Activated CD4-positive, alpha-beta T cell treated with anti-CD3 and anti-CD28 coated beads for 24 hours (primary cell): ENCODE measurements at places on chromosomes 12 and 14.

- no peak for DNase-seq
Observed at GRCh38 chr12:119014368-119014767, 33.0 kb downstream of the SRRM4 start.

GRCh38 chr14:23865502-23865901 lies 88.1 kb upstream of the DHRS4 start:
- DNase-seq = no peak

- DNase-seq = no peak
Observed at GRCh38 chr14:40574780-40575179, 1031.9 kb upstream of the LRFN5 start.

DNA sequence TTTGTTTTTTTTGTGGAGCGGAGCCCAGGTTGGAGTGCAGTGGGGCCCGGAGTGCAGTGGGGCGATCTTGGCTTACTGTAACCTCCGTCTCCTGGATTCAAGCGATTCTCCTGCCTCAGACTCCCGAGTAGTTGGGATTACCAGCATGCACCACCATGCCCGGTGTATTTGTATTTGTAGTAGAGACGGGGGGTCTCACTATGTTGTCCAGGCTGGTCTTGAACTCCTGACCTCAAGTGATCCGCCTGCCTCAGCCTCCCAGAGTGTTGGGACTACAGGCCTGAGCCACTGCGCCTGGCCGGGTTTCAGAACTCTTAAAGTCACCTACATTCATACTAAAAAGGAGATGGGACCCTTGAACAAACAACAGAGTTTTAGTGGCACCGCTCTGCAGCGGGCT lies 52.7 kb downstream of the KRT80 start:
- DNase-seq = no peak

GRCh38 chr12:55842681-55843429 lies at the start of gene MMP19:
Gene MMP19, minus strand, starts transcription at chr12:55842936. Its CDS starts 106 bp downstream, at chr12:55842830.
- no peak for DNase-seq

DNA sequence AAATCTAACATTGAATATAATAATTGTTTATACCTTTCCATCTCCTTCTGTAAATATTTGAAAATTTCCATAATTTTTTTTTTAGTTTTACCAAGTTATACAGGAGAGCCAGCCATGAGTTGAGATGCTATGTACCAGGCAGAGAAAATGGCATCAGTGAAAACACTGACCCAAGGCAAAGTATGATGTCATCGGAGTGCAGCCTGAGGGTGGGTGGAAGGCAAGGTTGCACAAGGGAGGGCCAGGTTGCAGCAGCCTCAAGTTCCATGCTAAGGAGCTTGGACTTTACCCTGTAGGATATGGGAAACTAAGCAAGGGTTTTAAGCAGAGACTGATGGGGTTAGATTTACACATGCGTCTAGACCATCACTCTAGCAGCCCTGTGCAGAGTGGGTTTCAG lies 441.1 kb downstream of the BCAT1 start:
- DNase-seq = no peak

- no peak for DNase-seq
Observed at GRCh38 chr14:99732436-99733210, 48.5 kb downstream of the CYP46A1 start.

- DNase-seq = no peak
Observed at GRCh38 chr14:34135492-34135891, 184.6 kb upstream of the EGLN3 start.

GRCh38 chr12:84862186-84862585 lies 50.4 kb downstream of the SLC6A15 start:
- DNase-seq = no peak

DNA sequence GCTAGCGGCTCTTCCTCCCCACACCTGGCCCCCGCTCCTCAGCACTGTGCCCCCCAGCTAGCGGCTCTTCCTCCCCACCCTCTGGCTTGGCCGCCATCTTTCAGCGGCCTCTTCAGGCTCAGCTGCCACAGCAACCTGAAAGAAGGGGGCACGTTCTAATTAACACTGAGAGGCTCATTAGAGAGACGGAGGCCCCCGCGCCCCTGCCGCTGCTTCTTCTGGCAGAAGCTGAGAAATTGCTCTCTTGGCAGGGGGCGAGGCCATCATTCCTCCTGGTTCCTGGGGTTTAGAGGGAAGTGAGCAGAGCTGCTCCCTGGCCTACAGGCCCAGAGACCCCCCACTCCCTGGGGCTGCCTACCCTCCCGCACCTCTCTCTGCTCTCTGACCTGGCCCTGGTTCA lies 64.4 kb downstream of the IQSEC3 start:
- no peak for DNase-seq

- DNase-seq = peak; percentile 35
Observed at GRCh38 chr14:99389174-99389826, 91.4 kb downstream of the SETD3 start.

DNA sequence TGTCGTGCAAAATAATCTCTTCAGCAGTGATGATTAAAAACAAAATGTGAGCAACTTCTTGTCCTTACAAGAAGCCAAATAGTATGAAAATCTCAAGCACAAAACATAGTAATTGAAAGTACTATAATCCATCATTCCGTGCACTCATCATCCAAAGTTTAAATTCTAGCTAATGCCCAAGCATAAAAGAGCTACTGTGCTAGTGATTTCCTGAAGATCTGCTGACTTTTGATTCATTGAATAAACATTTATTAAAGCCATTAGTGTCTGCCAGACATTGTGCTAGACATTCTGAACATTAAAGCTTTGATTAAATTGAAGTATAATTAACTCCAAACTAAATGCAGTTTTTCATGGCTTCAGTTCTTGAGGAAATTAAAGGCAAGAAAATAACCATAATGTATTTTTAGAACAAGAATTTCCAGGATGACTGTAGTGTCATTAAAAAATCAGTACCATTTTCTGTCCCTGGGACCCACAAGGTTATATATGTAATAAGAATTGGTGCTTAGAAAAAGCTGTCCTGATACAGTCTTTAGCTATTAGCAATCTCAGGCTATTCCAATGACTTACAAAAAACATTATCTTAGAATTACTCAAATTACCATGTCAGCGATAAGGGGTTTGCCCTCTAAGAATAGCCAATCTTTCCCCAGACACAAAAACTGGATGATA lies 71.7 kb downstream of the CMAS start:
- no peak for DNase-seq

DNA sequence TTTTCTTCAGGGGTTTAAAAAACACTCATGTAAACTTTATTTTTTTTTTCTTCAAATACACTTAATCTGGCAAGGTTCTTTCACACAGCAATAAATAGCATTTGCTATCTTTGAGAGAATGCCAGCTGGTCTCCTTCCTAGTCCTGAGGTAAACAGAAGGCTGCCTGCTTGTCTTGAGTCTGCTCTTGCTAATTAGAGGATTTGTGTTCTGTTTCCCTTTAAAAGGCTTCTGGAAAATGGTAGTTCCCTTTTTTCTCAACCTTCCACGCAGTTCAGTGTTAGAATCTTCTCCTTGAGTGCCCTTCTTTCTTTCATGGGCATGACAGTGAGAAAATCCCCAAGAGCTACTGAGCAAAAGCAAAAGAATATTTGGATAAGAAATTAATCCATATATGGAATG lies 92.3 kb upstream of the DCN start:
- no peak for DNase-seq

- no peak for DNase-seq
Observed at GRCh38 chr12:45913631-45914030, 76.7 kb downstream of the SCAF11 start.

- no peak for DNase-seq
Observed at GRCh38 chr12:100031836-100032235, 47.1 kb upstream of the ANKS1B start.

DNA sequence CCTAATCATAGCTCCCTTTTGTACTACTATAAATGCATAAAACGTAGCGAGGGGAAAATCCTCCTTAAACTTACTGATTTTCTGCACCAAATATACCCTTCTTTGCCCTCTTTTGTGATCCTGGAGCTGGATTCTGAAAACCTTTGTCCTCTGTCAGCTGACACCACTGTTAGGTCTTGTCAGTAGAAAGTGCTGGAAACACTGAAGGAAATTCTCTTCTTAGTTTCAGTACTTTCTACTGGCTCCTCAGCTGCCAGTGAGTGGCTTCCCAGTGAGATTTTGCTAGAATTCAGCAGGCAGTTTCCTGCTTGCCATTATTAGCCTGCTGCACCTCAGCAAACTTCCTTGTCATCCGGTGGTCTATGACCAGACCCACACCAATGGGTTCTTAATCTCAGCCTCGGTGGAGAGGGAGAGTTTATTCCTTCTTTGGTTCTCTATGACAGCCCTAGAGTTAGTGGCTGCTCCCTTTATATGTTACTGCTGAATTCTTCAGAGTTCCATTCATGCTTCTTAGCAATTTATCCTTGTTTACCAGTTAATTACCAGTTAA lies 476.2 kb downstream of the FSCB start:
- DNase-seq = no peak

DNA sequence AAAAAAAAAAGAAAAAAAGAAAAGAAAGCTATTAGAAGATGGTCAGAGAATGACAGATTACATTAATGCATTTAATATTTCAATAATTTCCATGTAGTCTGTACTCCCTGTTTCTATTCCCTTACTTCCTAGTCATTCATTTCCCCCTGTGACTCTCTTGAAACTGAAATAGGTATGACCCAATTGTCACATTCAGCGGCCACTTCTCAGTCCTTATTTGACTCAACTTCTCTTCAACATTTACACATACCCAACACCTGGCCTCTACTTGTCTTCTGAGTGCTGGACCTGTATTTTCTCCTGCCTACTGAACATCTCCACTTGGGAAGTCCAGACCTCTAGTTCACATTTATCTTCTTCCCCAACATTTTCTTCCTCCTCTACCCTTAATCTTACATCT lies 7.2 kb downstream of the EEA1 start:
- no peak for DNase-seq

GRCh38 chr12:100699209-100699608 lies 95.4 kb upstream of the ANO4 start:
- no peak for DNase-seq

- DNase-seq = no peak
Observed at GRCh38 chr12:82329508-82329907, 28.7 kb downstream of the CCDC59 start.

- DNase-seq = no peak
Observed at GRCh38 chr12:38269897-38270296, 46.7 kb upstream of the ALG10B start.

DNA sequence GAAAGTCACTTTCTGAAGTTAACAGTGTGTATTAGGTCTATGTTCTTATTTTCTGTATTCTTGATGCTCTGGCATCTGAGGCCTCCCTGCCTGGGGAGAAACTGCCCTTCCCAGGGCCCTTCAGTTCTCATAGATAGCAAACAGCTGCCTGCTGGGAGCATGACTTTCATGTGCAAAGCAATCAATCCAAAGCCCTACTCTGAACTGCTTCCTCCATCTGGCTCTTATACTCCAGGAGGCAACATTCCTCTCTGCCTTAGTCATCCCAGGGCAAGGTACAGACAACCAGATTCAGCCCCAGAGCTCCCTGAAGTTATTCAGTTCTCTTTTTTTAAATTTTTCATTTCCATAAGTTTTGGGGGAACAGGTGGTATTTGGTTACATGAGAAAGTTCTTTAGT lies 41.7 kb upstream of the RIN3 start:
- no peak for DNase-seq

GRCh38 chr14:69610020-69610873 lies 1.1 kb upstream of the SUSD6 start:
- DNase-seq = no peak

DNA sequence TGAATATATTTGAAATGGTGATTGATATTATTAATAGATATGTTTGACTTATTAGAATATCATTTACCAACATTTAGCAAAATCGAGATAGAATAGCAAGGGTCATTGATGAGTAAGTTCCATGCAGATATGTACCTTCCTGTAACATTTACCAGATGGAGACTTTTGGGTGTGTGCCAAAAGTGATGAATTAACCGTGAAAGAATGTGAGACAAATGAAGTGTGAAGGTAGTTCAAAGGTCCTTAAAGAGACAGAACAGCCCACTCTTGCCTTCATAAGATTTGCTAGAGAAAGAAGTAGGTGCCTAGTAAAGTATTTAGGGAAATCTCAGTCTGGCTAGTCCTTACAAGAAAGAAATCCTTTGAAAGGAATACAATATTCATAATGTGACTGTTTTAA lies 45.5 kb downstream of the FGD4 start:
- no peak for DNase-seq

- no peak for DNase-seq
Observed at GRCh38 chr12:30914986-30915591, 11.5 kb upstream of the TSPAN11 start.

DNA sequence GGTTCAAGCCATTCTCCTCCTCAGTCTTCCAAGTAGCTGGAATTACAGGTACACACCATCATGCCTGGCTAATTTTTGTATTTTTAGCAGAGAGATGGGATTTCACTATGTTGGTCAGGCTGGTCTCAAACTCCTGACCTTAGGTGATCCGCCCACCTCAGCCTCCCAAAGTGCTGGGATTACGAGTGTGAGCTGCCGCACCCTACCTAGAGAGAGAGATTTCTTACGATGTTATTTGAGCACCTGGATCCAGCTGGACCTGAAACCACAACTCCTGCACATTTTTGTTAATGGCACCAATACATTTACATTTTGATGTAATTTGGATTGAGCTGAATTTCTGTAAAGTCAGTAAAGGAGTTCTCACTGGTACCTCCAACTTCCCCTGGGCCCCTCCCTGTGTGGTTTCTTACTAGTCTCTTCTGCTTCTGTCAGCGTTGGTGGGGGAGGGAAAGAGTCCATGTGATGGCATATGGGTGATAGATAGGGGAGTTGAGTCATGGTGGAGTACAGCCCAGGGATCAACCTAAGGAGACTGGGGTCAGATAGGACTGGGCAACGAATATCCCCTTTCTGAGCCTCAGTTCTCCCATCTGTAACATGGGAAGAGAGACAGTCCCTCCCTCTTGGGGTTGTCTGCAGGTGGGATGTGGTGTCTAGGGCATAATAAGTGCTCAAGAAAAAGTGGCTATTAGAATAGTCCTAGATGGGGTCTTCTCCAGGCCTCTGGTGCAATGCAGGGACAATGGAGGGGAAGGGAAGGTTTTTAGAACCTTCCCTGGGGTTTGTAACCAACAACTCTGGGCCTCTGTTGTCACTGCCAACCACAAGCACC lies 83.3 kb upstream of the MED13L start:
- no peak for DNase-seq

DNA sequence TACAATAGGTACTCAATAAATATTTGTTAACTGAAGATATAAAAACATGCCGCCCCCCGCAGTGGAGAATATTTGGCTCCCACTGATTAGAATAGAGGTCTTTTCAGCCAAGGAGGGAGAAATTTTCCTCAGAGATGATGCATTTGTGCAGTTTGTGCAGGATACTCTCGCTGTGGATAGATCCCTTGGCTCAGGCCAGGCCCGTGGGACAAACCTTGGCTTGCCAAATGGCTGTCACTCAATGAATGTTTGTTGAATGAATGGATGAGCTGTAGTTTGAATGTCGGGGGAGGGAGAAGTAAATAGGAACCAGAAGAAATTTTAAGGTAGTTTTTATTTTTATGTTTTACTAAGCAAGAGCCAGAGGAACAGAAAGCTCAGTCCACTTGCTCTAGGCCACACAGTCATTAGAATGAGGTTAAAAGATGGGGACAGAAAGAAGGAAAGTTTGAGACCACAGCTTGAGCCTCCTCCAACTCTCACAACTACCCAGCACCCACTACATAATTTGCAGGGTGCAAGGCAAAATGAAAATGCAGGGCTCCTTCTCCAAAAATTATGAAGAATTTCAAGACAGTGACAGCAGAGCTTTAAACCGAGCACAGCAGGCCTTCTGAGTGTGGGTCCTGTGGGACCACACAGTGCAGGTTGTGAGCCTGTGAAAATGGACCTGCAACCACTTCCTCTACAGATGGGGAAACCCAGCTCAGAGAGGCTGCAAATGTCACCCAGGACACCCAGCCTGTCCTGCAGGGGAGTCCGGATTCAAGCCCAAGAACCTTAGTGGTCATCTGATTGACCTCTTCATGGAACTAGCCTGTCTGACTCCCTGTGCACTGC lies 51.4 kb downstream of the WSCD2 start:
- DNase-seq = no peak
